Stimulated activated CD4-positive, alpha-beta T cell treated with anti-CD3 and anti-CD28 coated beads, Interleukin-15, amount 100 ng/mL, for 1 hour (primary cell): ENCODE measurements at places on chromosomes 6 and 20.

GRCh38 chr20:32672982-32673851 is 524 bp downstream of the C20orf203 start:
- DNase-seq: no peak

DNA sequence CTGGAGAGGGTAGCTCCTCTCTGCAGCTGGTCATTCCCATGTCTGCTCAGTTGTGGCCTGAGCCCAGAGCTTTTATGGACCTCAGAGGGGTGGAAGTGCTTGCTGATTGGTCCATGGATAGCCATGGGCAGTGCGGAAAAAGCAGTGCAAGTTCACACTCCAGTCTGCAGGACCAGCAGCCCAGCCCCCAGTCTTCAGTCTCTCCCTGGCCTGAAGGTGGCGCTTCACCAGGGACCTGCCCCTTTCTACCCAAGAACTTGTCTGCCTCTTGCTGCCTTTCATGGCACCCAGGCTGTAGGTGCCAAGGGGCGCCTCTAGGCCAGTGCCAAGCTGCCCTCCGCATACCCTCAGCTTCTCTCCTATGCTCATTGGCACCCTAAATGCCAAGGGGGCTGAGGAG is 91.0 kb downstream of the TBXT start:
- DNase-seq: no peak

DNA sequence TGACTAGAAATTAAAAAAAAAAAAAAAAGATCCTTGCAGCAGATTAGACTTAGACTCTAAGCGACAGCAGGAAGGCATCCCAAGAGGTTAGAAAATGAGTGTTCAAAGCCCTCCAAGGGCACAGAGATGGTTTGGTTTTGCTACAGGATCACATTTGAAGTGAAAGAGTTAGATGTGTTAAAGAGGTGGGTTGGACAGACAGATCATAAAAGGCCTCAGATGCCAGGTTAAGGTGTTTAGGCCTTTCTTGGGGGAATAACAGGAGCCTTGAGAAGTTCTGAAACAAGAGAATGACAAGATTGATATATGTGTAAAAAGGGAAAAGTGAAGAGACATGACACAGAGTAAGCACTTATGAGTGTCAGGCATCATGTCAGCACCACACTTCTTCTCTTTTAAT is 107.5 kb downstream of the FYN start:
- no peak for DNase-seq

GRCh38 chr6:105429676-105430075 is 26.8 kb upstream of the PREP start:
- DNase-seq: no peak

DNA sequence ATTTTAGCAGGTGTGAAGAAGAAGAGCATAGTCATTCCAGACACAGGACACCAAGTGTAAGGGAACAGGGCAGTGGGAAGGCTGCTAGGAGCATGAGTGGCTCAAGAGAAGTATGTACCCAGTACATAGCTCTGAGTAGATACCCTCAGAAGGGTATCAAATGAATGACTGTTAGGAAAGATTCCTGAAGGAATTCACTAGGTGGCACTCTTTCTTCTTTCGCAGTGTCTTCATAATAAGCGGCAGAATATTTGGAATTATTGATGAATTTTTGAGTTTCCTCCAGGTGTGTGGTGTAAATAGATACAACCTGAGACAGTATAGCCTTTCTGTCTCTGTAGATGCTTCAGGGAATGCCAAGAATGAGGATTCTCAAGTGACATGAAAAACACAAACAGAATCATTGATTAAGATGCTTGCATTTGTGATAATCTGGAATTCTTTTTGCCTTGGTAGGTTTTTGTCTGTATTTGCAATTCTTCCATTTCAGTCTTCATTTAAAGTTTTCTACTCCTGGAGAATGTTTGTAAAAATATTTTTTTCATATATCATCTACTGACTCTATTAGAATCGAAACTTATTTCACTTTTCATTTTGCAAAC is 264.3 kb upstream of the RIMS1 start:
- DNase-seq: no peak

GRCh38 chr6:8392569-8392968 is 42.8 kb downstream of the SLC35B3 start:
- no peak for DNase-seq

DNA sequence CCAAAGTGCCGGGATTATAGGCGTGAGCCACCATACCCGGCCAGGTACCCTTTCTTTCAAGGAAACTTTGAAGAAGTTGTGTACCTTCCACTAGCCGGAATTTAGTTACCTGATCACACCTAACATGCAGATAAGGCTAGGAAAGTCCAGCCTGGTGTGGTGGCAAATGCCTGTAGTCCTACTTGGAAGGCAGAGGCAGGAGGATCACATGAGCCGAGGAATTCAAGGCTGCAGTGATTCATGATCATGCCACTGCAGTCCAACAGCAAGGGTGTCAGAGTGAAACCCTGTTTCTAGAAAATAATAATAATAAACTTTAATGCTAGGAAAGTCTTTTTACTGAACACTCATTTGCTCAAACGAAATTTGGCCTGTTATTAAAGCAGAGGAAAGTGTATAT is 21.0 kb downstream of the NFYA start:
- DNase-seq: no peak

DNA sequence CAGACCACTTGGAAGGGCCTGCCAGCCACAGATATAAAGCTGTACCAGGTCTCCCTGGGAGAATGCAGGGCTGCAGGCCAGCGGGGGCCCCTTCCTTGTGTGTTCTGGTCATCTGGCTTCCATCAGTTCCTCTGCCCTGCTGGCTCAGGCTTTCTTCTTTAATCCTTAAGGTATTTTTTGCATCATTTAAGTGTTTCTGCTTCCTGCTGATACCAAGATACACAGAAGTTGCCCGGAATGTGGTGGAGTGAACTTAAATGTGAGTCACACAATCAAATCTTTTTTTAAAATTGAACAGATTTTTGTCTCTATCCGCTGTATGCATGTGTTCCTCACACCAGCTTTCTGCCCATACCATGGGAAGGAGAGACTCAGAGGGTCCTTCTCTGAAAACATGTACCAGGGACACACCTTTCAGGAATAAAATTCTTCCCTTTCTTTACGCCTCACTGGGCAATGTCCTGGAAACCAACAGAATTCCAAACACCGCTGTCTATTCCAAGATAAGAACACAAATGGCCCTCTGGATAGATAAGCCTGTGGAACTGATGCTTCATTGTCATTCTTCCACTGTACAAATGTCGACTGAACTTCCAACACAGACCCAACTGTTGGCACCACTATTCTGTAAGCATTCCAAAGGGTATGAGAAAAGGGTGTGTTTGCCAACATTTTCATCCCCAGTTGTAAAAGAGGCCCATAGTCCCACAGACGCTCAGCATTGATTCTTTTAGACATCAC is 206.2 kb upstream of the MYLIP start:
- no peak for DNase-seq

DNA sequence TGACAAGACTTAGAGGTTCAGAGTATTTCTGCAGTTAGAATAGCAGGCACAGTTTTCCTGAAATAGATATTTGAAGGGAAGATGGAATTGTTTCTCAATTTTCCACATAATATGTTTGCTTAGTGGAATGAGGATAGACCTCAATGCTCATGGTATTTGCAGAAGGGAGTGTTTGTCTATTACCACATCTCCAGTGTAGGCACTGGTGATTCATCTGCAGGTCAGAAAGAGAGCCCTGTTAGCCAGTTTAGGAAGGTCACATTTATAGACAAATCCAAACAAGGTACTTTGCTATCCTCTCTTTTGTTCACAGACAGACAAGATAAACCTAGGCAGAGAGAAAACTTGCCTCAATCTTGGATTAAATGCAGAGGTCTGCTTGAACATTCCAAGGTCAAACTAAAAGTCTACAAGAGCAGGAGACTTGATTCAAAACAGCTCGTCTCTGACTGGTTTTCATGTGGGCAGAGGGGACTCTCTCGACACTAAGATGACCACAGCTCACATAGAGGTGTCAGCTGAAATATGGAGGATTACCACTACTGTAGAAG is 22.8 kb downstream of the ISM1 start:
- DNase-seq: no peak

DNA sequence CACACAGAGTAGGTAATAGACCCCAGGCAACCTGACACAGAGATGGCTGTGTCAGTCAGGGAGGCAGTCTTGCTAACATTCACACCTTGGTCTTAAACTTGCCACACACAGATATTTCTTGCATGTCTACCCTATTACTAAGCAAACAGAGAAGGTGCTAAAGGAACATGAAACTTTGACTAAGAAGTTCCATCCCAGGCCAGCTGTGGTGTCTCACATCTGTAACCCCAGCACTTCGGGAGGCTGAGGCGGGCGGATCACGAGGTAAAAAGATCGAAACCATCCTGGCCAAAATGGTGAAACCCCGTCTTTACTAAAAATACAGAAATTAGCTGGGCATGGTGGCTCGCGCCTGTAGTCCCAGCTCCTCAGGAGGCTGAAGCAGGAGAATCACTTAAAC is 222.4 kb upstream of the JARID2 start:
- peak; percentile 11 for DNase-seq

- DNase-seq: no peak
These were observed 65.1 kb upstream of the DUSP22 start for GRCh38 chr6:227074-227782.

GRCh38 chr6:149342525-149342924 is 25.0 kb downstream of the TAB2 start:
- DNase-seq: no peak

DNA sequence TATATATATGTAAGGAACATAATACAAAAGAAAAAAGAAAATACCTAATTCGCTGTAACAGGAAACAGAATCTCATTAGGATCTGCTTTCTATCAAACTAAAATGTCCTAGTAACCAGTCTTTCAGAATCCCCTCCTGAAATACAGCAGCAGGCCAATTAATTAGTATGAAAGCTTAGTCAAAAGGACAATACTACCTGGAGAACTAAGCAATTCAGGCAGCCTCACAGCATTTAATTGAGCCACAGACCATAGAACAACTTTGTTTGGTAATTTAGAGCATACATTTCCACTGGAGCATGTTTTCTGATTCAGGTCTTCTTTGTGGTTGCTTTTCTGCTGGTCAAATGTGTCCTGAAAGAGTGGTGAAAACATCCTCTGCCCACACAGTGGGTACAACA is 516.0 kb downstream of the LMBRD1 start:
- DNase-seq: no peak

DNA sequence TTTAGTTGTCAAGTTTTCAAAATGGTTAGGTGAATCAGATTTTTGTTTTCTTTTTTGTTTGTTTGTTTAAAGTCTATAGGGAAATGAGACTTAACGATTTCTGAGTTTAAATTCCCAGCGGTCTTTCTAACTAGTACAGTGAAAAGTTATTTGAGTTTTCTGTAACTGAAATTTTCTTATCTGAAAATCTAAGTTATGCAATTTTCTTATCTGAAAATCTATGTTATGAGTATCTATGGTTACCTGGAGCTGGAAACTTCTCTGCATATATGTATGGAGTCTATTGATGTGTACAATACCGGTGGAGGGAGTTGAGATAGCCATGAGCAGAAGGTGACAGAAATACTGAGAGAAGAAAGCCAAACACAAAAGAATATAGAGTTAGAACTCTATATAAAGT is 102.6 kb downstream of the MANEA start:
- no peak for DNase-seq

- no peak for DNase-seq
These were observed 359.0 kb downstream of the ESR1 start for GRCh38 chr6:152166497-152166896.

- DNase-seq: no peak
These were observed 46.9 kb upstream of the TAB2 start for GRCh38 chr6:149270616-149271015.

DNA sequence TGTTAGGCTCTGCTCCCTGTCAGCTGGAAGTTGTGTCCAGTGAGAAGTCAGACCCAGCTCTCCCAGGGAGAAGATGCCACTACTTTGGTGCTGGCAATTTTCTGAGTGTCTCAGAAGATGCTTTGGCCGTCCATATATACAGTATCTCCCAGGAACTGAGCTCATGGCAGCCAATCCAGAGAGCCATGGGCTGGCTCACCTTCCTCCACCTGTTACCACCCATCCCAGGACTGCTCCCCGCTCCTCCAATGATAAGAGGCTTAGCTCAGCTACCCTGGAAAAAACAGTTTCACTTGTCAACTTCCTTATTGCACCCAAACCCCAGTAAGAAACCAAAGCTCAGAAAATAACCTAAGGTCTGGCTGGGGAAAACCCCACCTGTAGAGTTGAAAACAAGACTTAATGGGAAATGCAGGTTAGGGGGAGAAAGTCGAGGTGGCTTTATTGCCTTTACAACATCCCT is at the start of gene BNIP5:
Gene BNIP5, minus strand, starts transcription at position 110 of the 463 bp plus-strand sequence. CDS start 6,198 bp downstream, outside the sequence.
- no peak for DNase-seq

DNA sequence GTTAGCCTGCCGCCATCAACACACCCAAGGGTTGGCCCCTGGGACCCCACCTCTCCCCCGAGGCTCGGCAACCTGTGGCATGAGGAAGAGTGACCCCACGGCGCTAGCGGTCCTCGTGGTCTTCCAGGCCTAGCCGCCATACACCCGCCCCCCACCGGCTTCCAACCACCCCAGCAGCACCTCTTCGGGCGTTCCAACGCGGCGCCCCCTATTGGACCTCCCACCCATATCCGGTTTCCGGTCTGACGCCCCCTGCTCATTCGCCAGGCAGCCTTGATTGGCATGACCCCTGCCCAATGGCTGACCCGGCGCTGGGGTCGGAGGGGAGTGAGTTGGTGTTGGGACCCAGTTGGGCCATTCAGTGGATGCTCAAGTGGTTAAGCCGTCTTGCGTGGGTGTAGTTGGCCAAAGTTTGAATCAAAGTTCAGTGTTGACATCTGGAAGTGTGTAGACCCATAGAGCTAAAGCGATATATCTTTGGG is at the start of gene GNAS-AS1:
Gene GNAS-AS1, minus strand, starts transcription at position 210 of the 482 bp plus-strand sequence.
- peak; percentile 76 for DNase-seq

DNA sequence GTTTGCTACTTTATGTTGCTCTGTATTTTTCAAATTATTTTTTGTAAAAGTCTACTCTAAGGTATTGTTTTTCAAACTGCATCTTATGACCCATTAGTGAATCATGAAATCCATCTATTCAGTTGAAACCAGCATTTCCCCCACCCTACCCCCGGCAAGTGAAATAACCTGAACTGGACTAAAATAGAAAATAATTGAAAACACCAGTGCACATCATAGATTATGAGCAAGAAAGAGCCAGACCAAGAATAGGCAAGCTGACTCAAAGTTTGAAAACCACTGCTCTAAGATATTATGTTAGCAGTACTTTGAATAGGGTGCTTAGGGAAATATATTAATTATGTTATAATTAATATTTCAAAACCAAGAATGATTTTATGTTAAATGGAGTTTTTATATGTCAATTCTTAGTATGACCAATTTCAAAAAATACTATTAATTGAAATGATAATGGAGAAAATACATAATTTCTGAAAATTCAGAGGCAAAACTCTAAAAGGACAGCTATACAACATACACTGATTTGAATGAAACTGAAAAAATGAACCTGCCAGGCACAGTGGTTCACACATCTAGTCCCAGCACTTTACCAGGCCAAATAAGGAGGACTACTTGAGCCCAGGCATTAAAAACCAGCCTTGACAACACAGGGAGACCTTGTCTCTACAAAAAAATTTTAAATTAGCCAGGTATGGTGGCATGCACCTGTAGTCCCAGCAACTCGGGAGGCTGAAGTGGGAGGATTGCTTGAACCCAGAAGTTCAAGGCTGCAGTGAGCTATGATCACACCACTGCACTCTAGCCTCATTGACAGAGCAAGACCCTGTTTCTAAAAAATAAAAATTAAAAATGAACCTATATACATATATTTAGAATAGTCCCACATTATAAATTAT is 112.0 kb downstream of the CDK19 start:
- no peak for DNase-seq

- DNase-seq: no peak
These were observed 2.8 kb downstream of the KCTD20 start for GRCh38 chr6:36445621-36446020.
